Neuronal stem cell (in vitro differentiated cells): ENCODE measurements at places on chromosomes 1 and 21.

DNA sequence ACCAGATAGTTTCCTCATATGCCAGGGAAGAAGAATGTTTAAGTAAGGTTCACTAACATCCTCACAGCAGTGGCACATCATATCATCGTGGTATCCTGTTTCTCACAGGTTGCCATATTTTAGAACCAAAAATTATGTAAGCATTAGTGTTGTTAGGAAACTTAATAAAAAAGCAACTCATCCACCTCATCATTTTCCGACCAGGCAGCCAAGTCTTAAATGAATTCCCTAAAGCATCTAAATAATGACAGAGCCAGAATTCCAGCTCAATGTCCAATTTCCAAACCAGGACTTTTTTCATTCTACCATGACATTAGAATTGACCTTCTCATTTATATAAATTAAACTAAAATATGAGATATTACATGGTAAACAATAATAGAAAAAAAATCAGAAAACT, 272.7 kb downstream of the NTNG1 start:
- DNase-seq: no peak

DNA sequence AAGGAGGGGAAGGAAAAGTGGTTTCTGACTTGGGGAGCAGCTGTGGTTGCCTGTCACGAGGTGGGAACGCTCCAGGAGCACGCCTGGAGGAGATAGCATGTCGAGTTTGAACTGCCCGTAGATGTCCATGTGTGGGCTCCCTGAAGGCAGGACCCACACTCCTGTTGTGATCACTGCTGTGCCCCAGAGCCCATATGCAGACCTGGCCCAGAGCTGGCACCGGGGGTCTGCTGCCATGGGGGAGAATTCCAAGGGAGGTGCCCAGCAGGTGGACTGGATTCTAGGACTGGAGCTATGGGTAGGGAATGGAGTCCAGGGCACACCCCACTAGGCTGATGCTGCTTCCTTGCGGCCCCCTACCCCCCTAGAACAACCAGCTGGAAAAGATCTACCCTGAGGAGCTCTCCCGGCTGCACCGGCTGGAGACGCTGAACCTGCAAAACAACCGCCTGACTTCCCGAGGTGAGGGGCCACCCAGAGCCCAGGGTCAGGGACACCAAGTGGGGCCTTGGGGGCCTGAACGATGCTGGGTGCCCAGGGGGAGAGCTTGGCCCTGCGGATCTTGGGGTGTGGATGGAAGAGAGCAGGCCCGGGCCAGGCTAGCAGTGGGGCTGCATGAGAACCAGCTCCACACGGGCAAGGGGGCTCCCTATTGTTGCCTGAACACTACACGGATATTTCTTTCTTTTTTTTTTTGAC, 9.3 kb downstream of the PODN start:
- no peak for DNase-seq

DNA sequence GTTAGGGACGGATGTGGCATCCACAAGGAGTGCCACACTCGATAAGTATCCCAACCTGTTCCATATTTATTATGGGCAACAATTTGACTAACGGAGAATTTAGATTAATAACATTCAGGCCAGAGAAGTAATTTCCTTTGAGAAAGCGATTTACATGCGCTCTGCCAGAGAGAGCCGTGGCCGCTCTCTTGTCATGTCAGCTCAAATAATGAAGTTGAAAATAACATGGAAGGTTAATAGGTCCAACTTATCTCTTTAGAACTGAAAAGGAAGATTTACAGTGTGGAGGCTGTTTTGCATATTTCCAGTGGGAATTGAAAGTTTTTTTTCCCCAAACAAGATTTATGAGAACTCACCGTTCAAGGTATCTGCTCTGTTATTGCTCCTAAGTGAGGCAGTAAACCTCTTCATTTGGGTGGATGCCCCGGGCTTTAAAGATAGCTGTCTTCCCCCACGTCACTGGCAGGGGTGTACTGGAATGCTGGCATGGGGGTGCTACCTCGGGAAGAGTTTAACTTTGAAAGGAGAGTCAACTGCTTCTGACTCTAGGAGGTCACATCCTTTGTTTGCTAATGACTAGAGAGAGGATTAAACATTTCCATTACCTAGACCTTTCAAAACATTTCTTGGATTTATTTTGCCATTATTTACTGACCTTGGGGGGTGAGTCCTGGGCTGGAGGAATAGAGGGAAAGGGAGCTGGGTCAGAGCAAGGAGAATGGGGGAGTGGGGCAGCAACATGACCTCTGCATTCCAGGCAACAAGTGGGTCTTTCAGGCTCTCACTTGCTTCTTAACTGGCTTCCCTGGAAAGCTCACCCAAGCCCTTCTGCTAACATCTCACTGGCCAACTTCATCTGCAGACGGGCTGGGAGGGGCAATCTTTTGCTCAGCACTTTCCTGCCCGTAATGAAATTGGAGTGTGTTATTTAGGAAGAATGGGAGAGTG, 204.2 kb downstream of the CAMTA1 start:
- DNase-seq: peak; percentile 37

DNA sequence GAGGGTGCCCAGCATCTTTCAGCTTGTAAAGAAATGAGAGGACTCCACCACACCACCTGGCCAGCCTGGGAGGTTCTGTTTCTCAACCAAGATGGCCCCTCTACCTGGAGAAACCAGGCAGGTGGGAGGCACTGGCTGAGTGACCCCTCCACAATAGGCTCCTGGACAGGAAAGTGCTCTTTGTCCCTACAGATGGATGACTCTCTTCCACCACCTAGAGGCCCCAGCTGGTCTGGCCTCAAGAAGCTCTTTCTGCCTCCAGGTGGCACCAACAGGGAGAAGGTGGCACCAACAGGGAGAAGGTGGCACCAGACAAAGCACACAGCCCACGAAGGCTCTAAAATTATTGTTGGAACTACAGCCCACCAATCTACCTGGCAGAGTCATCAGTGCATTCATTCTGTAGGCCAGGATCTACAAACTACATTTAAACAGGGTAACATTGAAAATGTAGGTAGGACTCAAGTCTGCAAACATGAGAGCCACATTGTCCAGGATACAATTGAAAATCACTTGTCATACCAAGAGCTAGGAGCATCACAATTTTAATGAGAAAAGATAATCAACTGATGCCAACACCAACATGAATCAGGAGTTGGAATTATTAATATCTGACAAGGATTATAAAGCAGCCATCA, 14.4 kb downstream of the TMPRSS3 start:
- no peak for DNase-seq

DNA sequence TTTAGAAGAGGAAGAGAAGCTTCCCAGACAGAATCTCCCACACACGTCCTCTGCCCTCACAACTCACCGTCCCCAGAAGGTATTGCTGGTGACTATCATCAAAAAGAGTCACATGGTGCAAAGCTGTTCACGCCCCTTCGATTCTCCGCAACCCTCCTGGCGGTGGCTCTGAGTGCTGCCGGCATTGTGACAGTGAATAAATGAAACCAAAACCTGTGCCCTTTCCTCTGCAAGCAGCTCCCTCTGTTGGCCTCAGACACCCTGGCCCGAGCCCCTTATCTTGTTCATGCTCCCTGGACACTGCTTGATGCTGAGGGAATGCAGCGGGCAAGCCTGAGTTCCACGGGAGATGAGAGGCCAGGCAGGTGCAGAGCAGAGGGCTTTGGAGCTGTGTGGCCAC, 510.3 kb downstream of the NPHP4 start:
- peak; percentile 29 for DNase-seq

DNA sequence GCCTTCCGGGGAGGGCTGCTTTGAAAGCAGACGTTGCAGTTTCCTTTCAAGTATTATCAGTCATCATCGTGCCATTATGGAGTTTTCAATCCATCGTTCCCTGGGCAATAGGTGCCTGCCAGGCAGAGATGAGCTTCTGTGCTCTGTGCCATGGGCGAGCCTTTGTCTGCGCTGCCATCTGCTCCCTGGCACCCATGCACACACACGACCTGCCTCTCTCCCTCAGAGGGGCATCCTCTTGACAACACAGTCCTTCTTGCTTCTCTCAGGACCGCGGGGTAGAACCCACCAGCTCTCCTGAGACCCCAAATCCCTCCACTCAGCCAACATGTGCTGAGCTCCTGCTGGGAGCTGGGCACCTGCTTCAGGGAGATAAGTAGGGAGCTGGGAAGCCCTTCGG, 149.3 kb downstream of the HMGB4 start:
- no peak for DNase-seq

- no peak for DNase-seq
These were observed 25.9 kb downstream of the GIPC2 start for GRCh38 chr1:78071696-78072095.

DNA sequence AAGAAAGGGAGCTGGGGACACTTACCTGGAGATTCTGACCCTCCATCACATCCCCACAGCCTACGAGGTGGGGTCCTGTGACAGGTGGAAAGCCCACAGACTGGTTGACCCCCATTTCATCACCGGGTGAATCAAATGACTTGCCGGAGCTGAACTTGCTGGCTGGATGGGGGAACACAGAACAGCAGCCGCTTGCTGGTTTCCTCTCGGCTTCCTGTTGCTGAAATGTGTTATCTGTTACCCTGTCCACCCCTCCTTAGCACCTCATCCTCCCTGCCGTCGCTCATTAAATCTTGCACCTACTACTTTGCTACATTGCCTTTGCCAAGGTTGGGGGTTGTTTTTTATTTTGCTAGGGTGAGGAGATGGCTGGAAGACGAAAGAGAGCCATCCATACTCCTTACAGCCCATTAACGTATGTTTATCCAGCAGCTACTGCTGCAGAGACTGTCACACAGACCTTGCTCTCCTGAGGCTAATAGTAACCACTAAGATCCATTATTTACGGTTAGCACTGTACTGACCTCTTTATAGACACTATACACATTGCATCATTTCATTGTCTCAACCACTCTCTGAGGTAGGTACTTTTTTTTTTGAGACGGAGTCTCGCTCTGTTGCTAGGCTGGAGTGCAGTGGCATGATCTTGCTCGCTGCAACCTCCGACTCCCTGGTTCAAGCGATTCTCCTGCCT, 7.0 kb downstream of the PAFAH2 start:
- DNase-seq: no peak

DNA sequence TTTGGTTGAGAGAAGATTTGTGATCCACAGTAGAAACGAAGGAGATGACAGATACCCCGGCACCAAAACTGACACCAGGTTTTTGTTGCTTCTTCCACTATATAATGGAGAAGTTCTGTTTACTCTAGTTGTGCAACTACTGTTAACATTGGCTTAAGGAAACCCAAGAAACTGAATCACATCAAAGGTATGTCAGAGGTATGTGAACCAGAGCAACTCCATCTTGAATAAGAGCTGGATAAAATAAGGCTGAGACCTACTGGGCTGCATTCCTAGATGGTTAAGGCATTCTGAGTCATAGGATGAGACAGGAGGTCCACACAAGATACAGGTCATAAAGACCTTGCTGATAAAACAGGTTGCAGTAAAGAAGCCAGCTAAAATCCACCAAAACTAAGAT, 173.7 kb upstream of the CAMK1G start:
- no peak for DNase-seq

DNA sequence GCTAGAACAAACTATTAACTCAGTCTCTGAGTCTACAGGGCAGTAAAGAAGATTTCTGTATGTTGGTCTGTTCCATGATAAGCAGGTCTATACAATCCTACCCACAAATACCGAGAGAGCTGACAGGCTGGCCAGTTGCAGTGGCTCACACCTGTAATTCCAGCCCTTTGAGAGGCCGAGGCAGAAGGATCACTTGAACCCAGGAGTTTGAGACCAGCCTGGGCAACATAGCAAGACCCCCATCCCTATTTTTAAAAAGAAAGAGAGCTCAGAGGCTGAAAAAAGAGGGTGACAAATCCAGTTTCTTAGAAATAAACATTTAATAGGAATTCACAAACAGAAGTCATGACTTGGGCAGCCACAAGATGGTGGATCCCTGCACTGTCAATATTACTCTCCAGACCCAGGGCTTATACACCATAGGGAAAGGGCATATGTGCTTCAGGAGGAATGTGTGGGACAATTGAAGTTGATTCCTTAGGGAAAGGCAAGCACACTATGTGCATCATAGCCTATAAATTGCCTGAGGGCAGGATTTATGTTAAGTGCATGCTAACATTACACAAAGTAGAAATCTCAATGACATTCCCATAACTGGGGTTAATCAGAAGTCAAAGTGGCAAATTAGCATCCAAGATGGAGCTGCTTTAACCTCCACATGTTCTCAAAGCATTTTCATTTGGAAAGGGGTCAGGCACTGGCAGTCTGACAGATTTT, 66.8 kb downstream of the SLC16A1 start:
- no peak for DNase-seq

DNA sequence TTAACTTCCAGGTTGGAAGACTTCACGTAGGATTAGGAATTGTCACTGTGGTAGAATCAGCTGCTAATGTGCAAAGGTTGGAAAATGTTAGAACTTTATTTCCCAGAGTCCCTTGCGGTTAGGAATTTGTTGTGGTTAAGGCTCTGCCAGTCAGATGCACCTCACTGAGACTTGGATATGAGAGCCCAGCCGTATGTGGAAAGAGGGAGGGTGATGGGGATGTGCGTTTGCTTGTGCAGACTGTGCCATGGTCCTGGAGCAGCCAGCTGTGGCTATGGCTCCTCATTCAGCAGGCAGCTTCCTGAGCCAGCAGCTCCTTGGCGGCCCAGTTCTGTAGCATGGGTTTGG, 12.5 kb downstream of the S100A10 start:
- no peak for DNase-seq

DNA sequence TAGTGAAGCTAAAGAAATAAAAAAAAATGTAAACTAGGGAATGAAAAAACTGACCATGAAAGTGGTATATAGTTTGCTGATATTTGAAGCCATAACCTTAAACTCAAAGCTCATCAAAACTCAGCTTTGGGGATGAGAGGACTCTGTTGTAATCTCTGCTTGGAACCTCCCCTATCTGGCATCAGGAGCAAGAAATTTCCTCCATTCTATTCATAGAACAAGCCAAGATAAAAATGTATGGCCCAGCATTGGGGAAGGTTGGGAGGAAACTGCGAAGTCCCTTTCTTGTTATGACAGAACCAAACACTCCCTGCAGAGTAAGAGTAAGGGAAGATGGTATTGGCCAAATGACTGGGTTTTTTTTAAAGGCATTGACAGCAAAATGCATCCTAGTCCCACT, 35.6 kb downstream of the MCOLN2 start:
- DNase-seq: no peak

- DNase-seq: no peak
These were observed 2.4 kb upstream of the IKBKE start for GRCh38 chr1:206467915-206468314.

GRCh38 chr1:204286831-204287421, 72.8 kb downstream of the PLEKHA6 start:
- no peak for DNase-seq

GRCh38 chr1:204975568-204976235, 67.3 kb upstream of the CNTN2 start:
- peak; percentile 61 for DNase-seq

GRCh38 chr1:245475126-245475525, 320.3 kb downstream of the KIF26B start:
- no peak for DNase-seq

DNA sequence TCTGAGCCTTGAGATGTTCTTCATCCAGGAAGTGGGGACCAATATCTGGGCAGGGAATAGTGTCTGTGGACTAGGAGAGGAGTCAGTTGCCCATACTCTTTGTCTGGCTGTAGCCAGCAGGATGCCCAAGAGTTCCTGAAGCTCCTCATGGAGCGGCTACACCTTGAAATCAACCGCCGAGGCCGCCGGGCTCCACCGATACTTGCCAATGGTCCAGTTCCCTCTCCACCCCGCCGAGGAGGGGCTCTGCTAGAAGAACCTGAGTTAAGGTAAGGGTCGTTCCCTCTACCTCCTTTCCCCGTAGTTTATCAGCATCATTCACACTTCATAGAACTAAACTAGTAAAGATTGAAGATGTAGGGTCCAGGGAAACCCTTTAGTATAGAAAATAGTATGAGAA, 3.4 kb upstream of the PPOX start:
- no peak for DNase-seq

- DNase-seq: no peak
These were observed 80.3 kb downstream of the PRDM16 start for GRCh38 chr1:3149277-3149676.
